ENCODE measurements at places on chromosomes 3 and 15.

- DNase-seq: no peak
Observed at GRCh38 chr3:117285737-117286136, 576.2 kb downstream of the TUSC7 start.

DNA sequence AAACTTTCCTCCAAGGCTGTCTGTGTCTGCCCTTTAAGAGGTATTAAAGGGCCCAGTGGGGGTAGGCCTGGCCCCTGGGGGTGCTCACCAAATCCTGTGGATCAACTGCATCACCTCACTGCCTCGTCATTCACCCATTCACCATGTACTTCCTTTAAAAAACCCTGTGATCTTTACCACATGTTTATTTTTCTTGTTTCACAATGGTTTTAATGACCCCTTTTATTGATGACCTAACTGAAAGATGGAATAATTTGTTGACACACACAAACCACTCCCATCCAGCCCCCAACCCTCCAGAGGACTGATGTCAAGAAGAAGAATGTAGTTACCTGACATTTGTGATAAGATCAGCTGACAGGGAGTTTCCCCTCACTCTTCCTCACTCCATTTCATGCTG is 40.8 kb downstream of the KCNAB1 start:
- peak; percentile 41 for DNase-seq

DNA sequence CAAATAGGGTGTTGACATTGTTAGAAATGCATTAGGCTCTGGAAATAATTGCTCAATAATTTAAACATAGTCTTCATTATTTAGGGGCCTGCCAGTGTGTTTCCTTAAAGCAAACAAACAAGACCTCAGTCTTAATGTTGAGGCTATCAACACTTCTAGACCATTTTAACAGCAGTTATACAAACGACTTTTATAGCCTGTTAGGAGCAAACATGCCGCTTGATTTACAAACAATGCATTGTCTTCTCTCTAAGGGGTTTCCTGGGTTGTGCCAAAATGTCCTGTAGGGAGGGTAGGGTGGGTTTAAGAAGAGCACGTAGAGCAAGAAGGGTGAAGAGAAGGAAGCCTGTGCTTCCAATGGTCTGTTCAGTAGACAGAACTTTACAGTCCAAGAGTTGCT is 53.7 kb downstream of the TPRG1 start:
- DNase-seq: no peak

DNA sequence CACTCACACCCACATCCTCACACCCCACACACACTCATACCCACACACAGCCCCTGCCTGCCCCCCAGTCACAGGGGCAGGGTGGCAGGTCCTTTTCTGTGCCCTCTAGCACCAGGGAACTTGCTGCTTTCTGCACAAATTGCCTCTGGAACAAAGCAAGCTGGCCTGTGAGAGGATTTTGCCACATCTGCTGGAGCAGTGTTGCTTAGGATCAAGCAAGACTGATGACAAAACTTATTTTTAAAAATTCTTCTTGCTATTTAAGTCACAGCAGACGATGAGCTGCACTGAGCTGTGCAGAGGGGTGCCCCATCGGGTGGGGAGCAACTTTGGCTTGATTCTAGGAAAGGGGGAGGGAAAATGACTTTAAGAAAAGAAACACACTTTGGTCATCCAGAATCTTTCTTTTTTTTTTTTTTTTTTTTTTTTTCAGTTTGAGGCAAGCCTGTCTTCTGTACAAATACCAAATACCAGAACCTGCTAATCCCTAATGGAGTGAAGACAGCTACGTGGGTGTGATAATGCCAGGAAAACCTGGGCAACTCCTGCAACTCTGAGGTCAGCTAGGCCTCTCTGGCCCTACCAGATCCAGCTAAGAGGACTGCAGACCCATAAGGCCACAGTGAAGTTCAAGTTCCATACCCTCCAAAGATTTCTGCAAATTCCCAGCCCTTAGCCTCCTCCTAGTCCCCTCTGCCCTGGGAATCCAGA is 195.3 kb downstream of the ABHD5 start:
- DNase-seq: no peak

- DNase-seq: peak; percentile 6
Observed at GRCh38 chr3:63993653-63994079, 29.6 kb downstream of the PSMD6 start.
